Breast epithelium (tissue), 4 donors: ENCODE measurements at places on chromosomes 4 and X. TPM values are rescaled to one million over a fixed set of nuclear protein-coding genes. Genes with fewer than 3 reads are reported as not detected.

SEC31A gene
- total RNA-seq: 186 TPM

GAGE12C gene
- not detected for total RNA-seq

DNA sequence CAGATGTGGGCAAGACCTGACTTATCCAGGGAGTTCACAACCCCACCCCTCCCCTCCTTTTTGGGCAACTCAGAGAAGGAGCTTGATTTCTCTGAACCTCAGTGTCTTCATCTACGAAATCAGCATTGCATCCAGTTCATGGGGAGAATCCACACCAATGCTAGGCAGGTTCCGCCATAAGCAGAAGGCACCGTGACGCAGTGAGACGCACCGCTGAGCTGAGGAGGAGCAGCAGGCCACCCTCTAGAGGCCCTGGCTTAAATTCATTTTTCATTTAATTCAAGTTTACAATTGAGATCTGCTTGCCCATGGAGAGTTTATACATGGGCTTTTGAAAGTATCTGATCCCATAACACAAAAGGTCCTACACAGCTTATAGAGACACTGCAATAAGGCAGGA lies 55.7 kb downstream of the CPZ start:
- peaks cover 31% of the 10 kb centered on the region for H3K27me3 ChIP-seq
- no peak overlapping the region for H3K27ac ChIP-seq
- no peaks in the 10 kb centered on the region for H3K36me3 ChIP-seq
- H3K4me1 ChIP-seq: no peaks in the 10 kb centered on the region

- no peak overlapping the region for H3K27ac ChIP-seq
- DNase-seq: no peak
- H3K36me3 ChIP-seq: no peaks in the 10 kb centered on the region
- H3K4me1 ChIP-seq: no peaks in the 10 kb centered on the region
- no peaks in the 10 kb centered on the region for H3K27me3 ChIP-seq
Measured at GRCh38 chr4:24078347-24078962, 188.6 kb upstream of the PPARGC1A start.

DNA sequence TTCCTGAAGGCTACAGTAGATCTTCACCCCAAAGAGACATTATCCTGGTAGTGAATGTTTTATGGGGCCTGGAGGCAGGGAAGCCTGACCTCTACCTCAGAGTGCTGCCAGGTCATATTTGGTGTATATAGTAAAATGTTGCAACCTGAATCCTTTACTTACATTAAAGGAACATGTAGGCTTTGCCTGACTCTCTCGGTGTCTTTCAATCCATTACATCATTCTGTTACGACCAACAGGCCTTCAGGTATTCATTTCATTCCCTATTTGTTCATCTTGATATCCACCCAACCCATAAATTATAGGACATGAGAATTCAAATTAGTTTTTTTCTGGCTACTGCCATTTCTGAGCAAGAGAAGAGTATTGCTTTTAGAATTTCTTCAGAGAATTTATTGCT lies 116.5 kb downstream of the CFAP299 start:
- no peaks in the 10 kb centered on the region for H3K27me3 ChIP-seq
- no peak overlapping the region for H3K4me3 ChIP-seq
- H3K4me1 ChIP-seq: no peaks in the 10 kb centered on the region
- DNase-seq: no peak
- H3K36me3 ChIP-seq: no peaks in the 10 kb centered on the region

- no peaks in the 10 kb centered on the region for H3K4me1 ChIP-seq
- H3K4me3 ChIP-seq: no peak overlapping the region
- H3K27ac ChIP-seq: no peak overlapping the region
- DNase-seq: no peak
Measured at GRCh38 chr4:46270986-46271596, 118.8 kb downstream of the GABRA2 start.

FAM13A gene
- 55.7 TPM for total RNA-seq

- no peak overlapping the region for H3K27ac ChIP-seq
- H3K36me3 ChIP-seq: no peaks in the 10 kb centered on the region
- no peak overlapping the region for H3K4me3 ChIP-seq
- H3K27me3 ChIP-seq: no peaks in the 10 kb centered on the region
- DNase-seq: no peak
Measured at GRCh38 chr4:6516281-6516680, 43.9 kb upstream of the PPP2R2C start.

DNA sequence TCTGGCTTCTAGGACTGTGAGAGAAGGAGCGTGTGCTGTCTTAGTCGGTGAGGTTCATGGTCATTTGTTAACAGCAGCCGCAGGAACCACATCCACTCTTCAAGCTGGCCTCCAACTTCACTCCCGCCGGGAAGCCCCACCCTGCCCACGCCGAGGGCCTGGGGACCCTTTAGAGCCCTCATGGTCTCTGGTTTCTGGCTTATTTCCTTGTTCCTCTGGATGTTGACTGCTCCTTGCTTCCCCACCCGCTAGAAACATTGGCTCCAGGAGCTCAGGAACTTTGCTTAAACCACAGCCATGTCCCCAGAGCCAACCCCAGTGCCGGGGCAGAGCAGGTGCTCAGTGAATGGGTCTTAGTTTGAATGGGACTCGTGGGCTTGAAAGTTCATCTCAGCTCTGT lies 40.8 kb downstream of the HTRA3 start:
- peaks cover 7% of the 10 kb centered on the region for H3K4me1 ChIP-seq
- peak overlapping the region; percentile 51 for H3K27ac ChIP-seq
- no peak for DNase-seq
- no peaks in the 10 kb centered on the region for H3K36me3 ChIP-seq
- H3K27me3 ChIP-seq: no peaks in the 10 kb centered on the region

ZNF81 gene
- 6.4 TPM for total RNA-seq

GRCh38 chr4:118270492-118270891 lies 82.3 kb downstream of the PRSS12 start:
- H3K4me1 ChIP-seq: no peaks in the 10 kb centered on the region
- H3K36me3 ChIP-seq: no peaks in the 10 kb centered on the region
- no peaks in the 10 kb centered on the region for H3K27me3 ChIP-seq
- H3K4me3 ChIP-seq: no peak overlapping the region
- DNase-seq: no peak
- H3K27ac ChIP-seq: no peak overlapping the region

HPSE gene
- total RNA-seq: 3.8 TPM

ZNF157 gene
- 0.29 TPM for total RNA-seq

WNK3 gene
- 5.4 TPM for total RNA-seq

DNA sequence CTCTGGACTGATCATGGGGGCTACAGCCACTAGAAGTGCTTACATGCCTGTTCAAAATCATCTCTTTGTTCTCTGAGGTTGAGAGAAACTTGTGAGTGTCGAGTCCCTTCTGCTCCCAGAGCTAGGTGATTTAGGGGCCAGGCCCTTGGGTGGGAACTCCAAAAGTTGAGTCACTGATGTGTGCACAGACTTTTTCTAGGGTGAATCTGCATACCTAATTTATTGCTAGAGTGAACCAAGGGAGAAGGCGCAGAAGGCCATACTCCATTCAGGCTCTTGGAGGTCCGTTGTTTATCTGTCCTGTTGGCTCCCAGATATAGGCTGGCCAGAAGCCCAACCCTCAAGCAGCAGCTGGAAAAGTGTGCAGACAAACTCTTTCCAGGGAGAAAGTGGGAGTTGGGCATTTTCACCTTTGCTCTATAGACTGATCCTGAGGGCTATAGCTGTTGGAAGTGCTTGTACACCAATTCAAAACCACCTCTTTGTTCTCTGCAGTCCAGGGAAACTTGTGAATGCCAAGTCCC lies 80.8 kb upstream of the ARX start:
- H3K4me1 ChIP-seq: no peaks in the 10 kb centered on the region
- H3K27me3 ChIP-seq: peaks cover 22% of the 10 kb centered on the region
- H3K36me3 ChIP-seq: no peaks in the 10 kb centered on the region
- H3K4me3 ChIP-seq: no peak overlapping the region
- no peak for DNase-seq
- no peak overlapping the region for H3K27ac ChIP-seq

PCDH7 gene
- total RNA-seq: 6.1 TPM

ADH1A gene
- total RNA-seq: 0.66 TPM

SPIN2A gene
- total RNA-seq: 1.3 TPM

DNA sequence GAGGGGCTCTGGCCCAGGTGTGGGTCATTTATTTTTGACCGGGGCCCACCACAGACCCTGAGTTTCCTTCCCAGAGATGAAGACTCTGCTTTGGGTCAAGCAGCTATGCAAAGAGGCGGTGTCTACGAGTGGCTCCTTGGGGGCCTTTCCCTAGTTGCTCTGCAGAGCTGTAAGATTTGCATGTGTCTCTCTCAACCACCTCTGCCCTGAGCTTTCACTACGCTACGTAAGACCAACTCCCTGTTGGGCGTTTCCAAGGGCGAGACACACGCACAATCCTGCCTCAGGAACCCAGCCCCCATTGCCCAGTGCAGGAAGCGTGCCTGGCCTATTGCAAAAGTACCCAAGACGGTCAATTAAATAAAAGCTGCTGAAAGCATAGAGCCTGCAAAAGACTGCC lies 10.0 kb upstream of the ANOS1 start:
- no peak overlapping the region for H3K27ac ChIP-seq
- no peak overlapping the region for H3K4me3 ChIP-seq
- no peak for DNase-seq
- H3K27me3 ChIP-seq: peaks cover 13% of the 10 kb centered on the region

- H3K36me3 ChIP-seq: no peaks in the 10 kb centered on the region
- DNase-seq: no peak
- H3K27me3 ChIP-seq: no peaks in the 10 kb centered on the region
- no peaks in the 10 kb centered on the region for H3K4me1 ChIP-seq
- no peak overlapping the region for H3K4me3 ChIP-seq
Measured at GRCh38 chr4:8495803-8496202, 55.2 kb downstream of the TRMT44 start.

DNA sequence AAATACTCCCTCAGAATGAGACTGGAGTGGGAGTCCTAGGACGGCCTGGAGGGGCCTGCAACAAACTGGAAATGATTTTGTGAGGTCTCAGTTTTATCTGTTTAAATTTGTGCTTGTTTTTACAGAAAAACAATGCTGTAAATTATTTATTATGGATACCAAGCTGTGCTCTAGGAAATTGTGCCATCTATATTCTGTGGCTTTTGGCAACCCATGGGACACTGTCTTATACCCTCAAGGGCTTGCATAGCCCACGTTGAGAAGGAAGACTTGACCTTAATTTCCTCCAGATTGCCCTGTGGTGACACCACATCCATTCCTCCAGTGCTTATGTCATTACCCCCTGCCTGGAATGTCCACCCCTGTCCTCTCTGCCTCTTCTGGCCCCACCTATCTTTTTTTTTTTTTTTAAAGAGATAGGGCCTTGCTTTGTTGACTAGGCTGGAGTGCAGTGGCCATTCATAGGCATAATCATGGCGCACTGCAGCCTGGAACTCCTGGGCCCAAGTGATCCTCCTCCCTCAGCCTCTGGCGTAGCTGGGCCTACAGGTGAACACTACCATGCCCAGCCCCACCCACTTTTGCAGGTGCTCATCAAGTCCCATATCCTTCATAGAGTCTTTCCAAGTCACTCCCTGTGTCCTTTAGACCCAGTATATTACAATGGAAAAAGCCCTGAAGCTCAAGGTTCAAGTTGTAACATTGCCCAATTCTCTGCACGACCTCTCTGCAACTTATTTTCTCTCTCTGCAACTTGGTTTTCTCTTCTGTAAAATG lies 77.4 kb downstream of the HPRT1 start:
- H3K4me1 ChIP-seq: no peaks in the 10 kb centered on the region
- H3K27me3 ChIP-seq: peaks cover 6% of the 10 kb centered on the region
- peak overlapping the region; percentile 22 for H3K27ac ChIP-seq

UNC5C gene
- total RNA-seq: 6.2 TPM

RAI2 gene
- total RNA-seq: 12.0 TPM

- no peaks in the 10 kb centered on the region for H3K36me3 ChIP-seq
- peak overlapping the region; percentile 40 for H3K27ac ChIP-seq
- H3K4me3 ChIP-seq: no peak overlapping the region
- no peaks in the 10 kb centered on the region for H3K27me3 ChIP-seq
Measured at GRCh38 chr4:2245057-2245786, 3.3 kb upstream of the HAUS3 start.

- no peak overlapping the region for H3K27ac ChIP-seq
- H3K36me3 ChIP-seq: no peaks in the 10 kb centered on the region
- H3K27me3 ChIP-seq: no peaks in the 10 kb centered on the region
- no peaks in the 10 kb centered on the region for H3K4me1 ChIP-seq
Measured at GRCh38 chr4:152363086-152363485, 172.8 kb downstream of the FBXW7 start.
